HTR-8/SVneo (cell line): ENCODE measurements at places on chromosomes 4 and X.

DNA sequence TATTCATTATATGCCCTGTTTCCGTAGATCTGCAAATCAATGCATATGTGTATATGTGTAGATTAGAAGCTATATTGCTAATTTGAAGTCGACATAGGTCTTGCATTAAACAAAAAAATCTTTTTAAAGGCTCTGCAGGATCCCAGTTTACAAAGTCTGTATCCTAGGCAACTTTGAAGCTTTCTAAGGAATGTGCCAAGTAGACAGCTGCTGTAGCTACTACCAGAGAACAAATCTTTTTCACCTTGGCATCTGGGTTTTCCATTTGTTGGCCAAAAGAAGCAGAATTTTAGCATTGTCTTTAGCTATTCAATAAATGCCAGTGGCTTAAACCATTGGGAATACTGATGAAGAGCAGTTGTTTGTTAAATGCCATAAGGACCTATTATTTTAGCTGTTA lies 88.0 kb downstream of the NAA11 start:
- no peak for DNase-seq

- no peak for DNase-seq
These were observed 23.1 kb downstream of the NSDHL start for GRCh38 chrX:152853986-152854385.

GRCh38 chr4:102420563-102421398 lies 75.5 kb upstream of the SLC39A8 start:
- DNase-seq = no peak

DNA sequence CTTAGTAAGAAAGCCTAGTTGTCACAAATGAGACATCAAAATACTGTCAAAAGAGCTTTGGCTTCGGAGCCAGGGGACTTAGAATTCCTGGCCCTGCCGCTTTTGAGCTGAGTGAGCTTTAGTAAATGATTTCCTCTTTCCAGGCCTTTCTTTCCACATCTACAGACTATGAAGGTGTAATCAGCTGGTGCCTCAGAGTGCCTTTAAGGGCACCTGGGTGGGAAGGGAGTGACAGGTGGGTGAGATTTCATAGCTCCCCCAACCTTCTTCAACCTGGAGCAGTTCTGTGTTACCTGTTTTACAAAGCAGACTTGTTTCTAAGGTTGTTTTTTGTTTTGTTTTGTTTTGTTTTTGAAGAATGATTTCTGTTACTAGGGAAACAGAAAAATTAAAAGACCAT lies 154.7 kb upstream of the BOD1L1 start:
- DNase-seq = no peak

DNA sequence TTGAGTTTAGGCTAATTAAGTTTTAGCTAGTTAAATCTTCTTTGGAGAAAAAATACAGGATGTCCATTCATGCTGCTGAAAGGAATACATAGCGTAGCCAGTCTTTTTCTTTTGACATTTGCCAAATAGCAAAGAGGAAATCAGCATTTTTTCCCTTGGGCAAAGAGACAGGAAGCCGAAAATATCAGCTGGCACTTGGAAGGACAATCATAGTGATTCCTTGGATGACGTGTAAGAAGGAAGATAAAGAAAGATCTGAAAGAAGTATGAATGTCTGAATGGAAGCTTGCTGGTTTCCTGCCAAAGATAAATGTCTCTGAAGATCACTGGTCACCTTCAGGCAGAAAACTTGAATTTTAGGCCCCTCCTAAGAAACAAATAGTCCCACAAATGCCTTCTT lies 44.2 kb downstream of the SLITRK2 start:
- no peak for DNase-seq

- DNase-seq = no peak
These were observed 394 bp upstream of the DYNLT3 start for GRCh38 chrX:37847733-37848197.

DNA sequence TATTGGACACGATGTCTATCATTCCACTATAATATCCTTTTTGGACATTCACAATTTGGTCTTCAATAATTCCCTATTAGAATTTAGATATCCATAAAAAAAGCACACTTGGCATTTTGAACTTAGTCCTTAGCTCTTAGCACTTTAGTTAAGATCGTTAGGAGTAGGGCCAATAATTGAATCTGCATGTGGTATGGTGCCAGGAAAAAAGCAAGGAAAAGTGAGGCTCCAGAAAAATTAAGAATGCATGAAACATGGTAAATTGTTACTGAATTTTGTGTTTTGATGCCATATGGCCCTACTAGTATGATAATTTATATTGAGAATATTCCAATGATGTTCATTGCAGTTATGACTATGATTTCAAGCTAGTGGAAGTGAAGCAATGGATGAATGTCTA lies 53.6 kb upstream of the TEX13A start:
- DNase-seq = no peak

DNA sequence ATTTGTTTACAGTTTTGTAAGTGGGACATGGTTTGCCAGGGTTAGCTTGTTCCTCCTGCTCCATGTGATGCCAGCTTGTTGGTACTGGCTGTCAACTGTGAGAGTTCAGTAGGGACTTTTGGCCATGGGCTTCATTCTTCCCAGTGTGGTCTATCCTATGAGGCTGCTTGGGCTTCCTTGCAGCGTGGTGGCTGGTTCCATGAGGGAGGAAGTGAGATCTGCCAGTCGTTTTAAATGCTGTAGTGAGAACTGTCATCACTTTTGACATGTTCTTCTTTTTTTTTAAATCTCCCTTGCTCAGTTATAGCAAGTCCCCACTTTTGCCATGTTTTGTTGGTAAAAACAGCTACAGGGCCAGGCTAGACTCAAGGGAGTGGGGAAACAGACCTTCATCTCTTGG lies 15.9 kb downstream of the NSD2 start:
- no peak for DNase-seq

GRCh38 chr4:112895811-112896608 lies 153.4 kb upstream of the ANK2 start:
- no peak for DNase-seq

DNA sequence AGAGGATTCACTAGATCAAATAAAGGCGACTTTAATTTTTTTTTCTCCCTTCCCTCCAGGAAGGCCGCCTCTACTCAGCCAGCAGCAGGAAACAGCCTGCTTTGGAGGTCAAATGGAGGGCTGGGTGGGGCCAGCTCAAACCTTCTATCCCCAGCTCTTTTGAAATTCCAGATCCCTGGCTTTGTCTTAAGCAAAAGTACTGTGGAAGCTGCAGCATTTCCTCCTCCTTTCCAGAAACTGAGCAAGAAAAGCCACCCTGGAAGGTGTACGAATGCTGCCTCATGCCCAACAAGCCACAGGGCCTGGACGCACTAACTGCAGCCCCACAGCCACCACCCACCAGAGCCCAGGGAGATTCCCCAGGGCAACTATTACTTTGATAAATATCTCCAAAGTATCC lies 55.1 kb upstream of the ZCCHC13 start:
- DNase-seq = no peak

GRCh38 chr4:64340218-64341110 lies 68.8 kb downstream of the TECRL start:
- no peak for DNase-seq

DNA sequence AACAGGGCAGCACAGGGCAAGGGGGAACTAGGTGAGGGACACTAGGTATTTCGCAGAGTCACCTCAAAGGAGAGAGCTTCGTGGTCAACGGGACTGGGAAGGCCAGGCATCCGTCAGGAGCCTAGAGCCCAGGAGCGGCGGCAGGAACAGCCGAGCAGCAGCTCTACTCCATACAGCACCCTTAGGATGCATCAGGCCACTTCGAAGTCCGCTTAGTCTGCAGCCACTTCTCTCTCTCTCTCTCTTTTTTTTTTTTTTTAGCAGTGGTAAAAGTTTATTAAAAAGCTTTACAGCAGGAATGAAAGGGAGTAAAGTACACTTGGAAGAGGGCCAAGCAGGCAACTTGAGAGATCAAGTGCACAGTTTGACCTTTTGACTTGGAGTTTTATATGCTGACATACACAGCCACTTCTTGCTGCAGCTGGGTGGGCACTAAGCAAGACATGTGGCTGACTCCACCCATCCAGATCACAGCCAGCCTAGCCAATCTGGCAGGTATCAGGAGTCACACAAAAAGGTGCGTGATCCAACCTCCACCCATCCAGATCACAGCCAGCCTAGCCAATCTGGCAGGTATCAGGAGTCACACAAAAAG lies 209.7 kb upstream of the RADX start:
- no peak for DNase-seq

GRCh38 chr4:55158957-55159356 lies 33.6 kb upstream of the KDR start:
- no peak for DNase-seq

GRCh38 chrX:112008724-112009123 lies 73.9 kb downstream of the TRPC5 start:
- no peak for DNase-seq

- DNase-seq = no peak
These were observed 279.2 kb downstream of the QDPR start for GRCh38 chr4:17232566-17233253.

DNA sequence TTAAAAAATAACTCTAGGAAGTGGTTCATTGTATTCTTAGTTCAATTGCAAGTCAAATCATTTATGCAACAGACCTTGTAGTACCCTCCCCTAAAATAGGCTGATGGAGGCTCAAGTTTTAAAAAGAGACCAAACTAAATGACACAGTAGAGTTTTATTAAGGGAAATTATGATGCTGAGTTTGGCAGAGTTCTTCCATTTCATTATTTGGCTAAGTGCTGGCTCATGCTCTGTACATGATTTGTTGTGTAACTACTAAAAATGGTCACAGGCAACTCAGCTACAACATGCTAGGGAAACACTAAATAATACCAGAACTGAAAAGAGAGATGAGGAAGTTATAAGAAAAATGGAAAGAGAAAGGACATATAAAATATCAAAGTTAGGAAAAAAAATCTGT lies 96.1 kb upstream of the TFDP3 start:
- DNase-seq = no peak

DNA sequence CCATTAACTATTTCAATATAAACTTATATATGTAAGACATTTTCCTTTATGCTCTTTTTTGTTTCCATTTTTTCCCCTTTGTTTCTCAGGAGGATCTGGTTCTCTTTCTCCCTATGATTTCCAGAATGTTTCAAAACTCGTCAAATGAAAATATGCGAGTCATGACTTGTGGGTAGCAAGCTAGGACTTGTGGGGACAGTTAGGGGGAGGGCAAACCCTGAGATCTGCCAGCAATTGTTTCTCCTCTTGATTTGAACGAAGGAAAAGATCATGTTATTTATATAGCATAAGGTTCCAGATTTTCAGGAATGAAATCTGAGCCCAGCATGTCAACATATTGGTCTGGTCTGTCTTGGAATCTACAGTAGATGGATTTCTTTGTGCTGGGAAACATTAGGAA lies 28.9 kb upstream of the GPC4 start:
- no peak for DNase-seq

DNA sequence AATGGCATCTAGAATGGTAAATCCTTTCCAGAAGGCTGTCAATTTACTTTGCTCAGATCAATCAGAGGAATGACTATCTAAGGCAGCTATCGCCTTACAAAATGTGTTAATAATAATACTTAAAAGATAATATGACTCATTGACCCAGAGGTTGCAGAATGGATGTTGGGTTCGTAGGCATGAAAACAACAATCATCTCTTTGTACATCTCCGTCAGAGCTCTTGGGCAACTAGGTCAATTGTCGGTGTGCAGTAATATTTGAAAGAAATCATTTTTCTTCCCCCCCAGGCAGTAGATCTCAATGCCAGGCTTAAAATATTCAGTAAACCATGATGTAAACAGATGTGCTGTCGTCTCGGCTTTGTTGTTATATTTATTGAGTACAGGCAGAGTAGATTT lies 165.1 kb downstream of the CAMK2D start:
- no peak for DNase-seq

GRCh38 chrX:19968276-19968675 lies 22.6 kb downstream of the BCLAF3 start:
- no peak for DNase-seq

- no peak for DNase-seq
These were observed 7.1 kb downstream of the CLOCK start for GRCh38 chr4:55539658-55540057.

GRCh38 chr4:3437582-3437936 lies 4.2 kb upstream of the HGFAC start:
- DNase-seq = no peak

- DNase-seq = no peak
These were observed 176.4 kb upstream of the JADE1 start for GRCh38 chr4:128633067-128633466.

- DNase-seq = no peak
These were observed 25.2 kb upstream of the ADD1 start for GRCh38 chr4:2818351-2818939.

GRCh38 chr4:14928035-14928434 lies 74.2 kb upstream of the CPEB2 start:
- no peak for DNase-seq

DNA sequence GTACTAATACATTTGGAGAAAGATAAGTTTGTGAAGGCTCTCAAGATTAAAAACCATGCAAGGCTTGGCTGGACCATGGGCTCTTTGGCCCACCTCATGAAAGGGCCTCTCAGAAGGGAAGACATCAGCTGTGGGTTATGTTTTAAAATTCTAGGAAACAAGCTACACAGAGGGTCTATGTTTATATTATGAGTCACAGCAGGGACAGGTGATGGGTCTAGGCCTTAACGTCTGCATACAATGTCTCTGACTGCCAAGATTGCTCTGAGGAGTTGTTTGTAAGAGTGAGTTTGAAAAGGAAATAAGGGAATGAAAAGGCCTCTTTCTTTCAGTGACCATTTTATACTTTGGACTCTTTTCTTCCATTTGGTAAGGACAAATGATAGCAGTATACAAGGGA lies 77.0 kb upstream of the ARMCX2 start:
- no peak for DNase-seq

DNA sequence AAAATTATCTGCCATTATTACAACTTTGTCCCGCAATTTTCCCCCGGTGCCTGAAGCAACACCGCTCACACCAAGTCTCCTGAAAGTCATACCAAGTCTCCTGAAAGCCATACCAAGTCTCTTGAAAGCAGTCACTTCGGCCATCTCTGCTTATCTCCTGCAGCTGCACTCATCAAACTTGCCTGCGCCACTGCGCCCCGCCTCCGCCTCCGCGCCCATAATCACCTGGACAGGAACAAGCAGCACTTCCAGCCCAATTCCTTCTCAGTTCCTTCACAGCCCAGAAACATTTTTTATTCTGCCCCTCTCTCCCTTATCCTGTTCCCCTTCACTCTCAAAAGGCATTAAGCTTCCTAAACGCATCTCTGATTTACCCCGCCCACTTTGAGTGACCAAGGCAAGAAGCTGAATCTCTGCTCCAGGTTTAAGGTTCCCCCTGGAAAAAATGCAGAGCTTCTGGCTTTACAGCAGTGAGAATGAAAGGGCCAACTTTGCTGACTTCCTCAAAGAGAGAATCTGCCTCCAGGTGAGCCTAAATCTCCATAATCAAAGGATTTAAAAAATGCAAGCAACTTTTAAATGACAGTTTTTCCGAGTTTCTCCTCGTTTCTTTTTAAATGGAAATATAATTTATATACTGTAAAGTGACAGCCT lies 7.7 kb downstream of the GPR50 start:
- DNase-seq = no peak

GRCh38 chr4:150491132-150492049 lies 90.6 kb upstream of the MAB21L2 start:
- no peak for DNase-seq

GRCh38 chrX:29478336-29479069 lies 736.9 kb upstream of the MAGEB2 start:
- peak; percentile 74 for DNase-seq

GRCh38 chrX:150063138-150063518 lies 124.8 kb upstream of the EOLA2 start:
- DNase-seq = no peak
